ENCODE measurements at places on chromosomes 2 and 18.

GRCh38 chr2:228819701-228820100 is 451.4 kb downstream of the PID1 start:
- ATAC-seq, result no peak

DNA sequence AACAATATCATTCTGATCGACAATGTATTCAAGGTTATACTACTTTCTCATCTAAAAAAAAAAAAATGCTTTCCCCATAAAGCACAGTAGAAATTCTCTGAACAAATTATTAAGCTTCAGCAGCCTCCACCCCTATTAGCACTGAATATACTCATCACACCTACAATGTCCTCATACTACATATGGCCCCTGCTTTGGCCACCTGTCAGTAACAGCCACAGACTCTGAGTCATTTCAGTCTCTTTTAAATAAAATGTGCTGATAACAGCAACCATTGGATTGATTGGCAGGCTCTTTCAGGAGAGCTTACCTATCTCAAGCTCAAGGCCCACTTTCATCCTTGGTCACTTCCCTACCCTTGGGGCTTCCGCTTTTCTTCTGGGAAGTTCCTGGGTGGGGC is 236.7 kb downstream of the TMX3 start:
- ATAC-seq, result no peak

- no peak for ATAC-seq
Measured at GRCh38 chr2:133086176-133086575, 416.2 kb upstream of the LYPD1 start.

- peak; percentile 5 for ATAC-seq
Measured at GRCh38 chr18:46315161-46315560, 211.0 kb downstream of the HAUS1 start.

- ATAC-seq, result no peak
Measured at GRCh38 chr2:123853161-123853560, 171.9 kb upstream of the CNTNAP5 start.

DNA sequence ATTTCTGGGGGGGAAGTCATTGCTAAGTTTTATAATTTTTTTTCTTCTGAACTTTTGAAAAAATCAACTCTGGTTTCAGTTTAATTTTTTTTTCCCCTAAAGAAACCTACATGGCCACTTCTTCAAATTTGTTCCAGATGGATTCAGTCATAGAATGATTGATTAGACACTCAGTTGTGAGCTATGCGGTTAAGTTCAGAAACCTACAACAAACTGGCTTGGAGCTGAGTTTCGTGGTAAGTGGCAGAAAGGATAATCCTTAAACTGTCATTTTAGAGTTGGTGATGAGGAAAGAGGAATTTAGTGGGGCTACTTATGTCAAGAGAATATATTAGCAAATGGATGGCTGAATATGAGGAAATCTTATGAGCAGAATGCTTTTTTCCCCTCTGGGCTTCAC is 23.7 kb downstream of the EFEMP1 start:
- ATAC-seq, result no peak

GRCh38 chr18:75173125-75173432 is 35.9 kb downstream of the PTGR3 start:
- ATAC-seq, result peak; percentile 91

DNA sequence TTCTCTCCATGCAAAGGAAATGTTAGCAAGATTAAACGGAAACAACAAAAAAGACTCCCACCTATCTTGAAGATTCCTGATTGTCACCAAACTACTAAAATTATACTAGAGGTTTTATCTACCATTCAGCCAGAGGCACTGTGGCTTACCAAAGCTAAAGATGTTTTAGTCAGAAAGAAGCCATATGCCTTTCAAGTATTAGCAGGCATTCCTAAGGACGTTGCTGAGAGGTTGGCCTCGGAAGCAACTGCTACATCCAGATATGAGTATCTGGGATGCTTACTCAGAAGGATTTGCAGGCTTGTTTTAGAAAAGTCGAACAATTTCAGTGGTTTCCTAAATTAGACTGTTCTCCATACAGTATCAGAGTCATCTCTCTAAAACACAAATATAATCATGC is 88.3 kb upstream of the UBE2E3 start:
- no peak for ATAC-seq

GRCh38 chr2:191427031-191427430 is 181.8 kb downstream of the MYO1B start:
- no peak for ATAC-seq

DNA sequence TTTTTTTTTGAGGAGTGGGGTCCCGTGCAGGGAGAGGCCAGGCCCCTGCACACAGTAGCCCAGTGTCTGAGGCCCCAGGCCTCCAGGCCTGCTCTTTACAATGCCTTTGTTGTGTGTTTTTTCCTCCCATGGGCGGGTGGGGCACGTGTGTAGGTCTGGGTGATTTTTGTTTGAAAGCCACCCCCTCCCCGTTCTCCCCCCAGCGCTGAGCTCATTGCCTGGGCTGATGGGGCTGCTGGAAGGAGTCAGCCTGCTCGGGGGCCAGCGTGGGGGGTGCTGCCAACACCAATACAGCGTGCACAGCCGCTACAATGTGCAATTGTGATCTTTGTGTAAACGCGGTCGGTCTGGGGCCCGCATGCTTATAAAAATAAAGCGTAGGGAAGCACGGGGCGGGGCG is 142.7 kb downstream of the DYSF start:
- ATAC-seq, result no peak
